GM12892 (cell line): ENCODE measurements at places on chromosomes 3 and 15.

DNA sequence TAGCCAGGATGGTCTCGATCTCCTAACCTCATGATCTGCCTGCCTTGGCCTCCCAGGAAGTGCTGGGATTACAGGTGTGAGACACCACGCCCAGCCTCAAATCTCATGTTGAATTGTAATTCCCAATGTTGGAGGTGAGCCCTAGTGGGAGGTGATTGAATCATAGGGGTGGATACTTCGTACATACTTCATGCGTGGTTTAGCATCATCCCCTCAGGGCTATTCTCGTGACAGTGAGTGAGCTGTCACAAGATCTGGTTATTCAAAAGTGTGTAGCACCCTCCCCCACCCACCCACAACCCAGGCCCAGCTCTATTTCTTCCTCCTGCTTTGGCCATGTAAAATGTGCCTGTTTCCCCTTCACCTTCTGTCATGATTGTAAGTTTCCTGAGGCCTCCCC is 236.9 kb upstream of the IL12A start:
- no peak for DNase-seq

GRCh38 chr15:38208206-38208605 is 44.4 kb upstream of the SPRED1 start:
- DNase-seq = no peak

GRCh38 chr15:53681056-53681455 is 78.4 kb downstream of the WDR72 start:
- no peak for DNase-seq

DNA sequence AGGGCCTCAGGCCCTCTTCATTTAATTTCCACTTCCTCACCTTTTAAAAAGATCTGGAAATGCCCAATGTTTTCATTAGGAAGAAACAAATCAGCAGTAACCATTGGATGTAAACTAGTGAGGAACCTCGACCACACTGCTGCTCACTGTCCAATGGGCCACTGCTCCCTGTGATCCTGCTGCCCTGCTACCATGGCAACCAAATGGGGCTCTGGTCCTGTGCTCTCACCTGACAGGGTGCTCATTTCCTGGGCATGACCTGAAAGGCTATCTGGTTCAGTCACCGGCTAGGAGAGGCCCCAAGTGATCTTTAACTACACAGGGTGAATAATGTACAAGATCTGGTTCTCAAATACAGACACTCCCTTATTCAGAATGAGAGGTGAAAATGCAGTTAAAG is 54.6 kb downstream of the ARHGEF3 start:
- no peak for DNase-seq

DNA sequence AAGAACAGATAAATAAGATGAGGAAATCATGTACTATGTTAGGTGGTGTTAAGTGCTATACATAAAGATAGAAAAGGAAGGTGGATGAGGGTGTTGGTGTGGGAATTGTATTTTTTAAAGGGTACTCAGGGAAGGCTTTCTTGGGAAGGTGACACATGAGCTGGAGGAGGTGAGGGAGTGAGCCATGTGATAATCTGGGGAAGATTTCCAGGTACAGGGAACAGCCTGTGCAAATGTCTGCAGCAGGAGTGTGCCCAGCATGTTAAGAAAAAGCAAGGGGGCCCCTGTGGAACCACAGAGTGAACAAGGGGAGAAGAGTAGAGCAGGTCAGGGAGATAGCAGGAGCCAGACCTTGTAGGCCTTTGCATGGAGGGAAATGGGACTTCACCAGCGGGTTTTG is 175.6 kb downstream of the SSR3 start:
- no peak for DNase-seq

- DNase-seq = no peak
These were observed 65.4 kb downstream of the RPN1 start for GRCh38 chr3:128585189-128585588.

DNA sequence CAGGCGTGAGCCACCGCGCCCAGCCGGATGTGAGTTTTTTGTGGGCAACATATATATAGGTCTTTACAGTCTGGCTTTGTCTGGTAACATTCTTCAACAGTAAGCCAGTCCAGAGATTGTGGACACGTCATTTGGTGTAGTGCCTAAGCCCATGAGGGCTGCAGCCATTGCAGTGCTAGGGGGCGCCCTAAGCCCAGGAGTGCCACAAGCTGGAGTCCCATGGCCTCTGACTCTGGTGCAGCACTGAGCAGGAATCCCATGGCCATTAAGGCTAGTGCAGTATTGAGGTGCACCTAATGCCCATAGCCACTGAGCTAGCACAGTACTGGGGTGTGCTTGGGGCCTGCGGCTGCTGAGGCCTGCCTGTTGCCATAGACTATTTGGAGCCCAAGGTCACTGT is 136.4 kb upstream of the NDN start:
- no peak for DNase-seq

- DNase-seq = no peak
These were observed 21.4 kb downstream of the HRG start for GRCh38 chr3:186687120-186687651.

- DNase-seq = no peak
These were observed 662 bp downstream of the TMEM108 start for GRCh38 chr3:133038731-133039375.

- no peak for DNase-seq
These were observed 604.9 kb upstream of the KCNMB2 start for GRCh38 chr3:177931346-177931745.

- DNase-seq = no peak
These were observed 4.3 kb downstream of the RBP1 start for GRCh38 chr3:139534992-139535879.

GRCh38 chr15:68042156-68042854 is 11.8 kb upstream of the PIAS1 start:
- no peak for DNase-seq

- no peak for DNase-seq
These were observed 36.4 kb downstream of the WWTR1 start for GRCh38 chr3:149621218-149622005.

- DNase-seq = no peak
These were observed 373.4 kb downstream of the DIPK2A start for GRCh38 chr3:144344925-144345548.

GRCh38 chr3:42061025-42061712 is 30.0 kb upstream of the TRAK1 start:
- DNase-seq = no peak

DNA sequence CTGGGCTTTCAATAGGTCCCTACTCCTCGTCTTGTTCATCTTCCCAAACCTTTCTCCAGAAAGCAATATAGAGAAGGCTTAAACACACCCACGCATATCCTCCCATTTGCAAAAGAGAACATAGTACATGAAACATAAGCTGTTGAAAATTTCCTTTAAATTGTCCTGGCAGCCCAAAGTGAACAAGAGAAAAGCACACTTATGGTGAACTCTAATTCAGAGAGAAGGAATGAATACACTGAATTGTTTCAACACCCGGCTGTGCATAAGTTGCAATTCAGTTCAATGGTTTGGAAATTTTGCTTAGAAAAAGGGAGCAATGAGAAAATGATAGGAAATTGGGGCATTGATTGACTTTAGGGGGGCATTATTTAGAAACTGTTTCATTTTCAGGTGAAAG is 202.6 kb downstream of the TIGIT start:
- no peak for DNase-seq

- no peak for DNase-seq
These were observed 402.4 kb downstream of the PLCL2 start for GRCh38 chr3:17287006-17287689.

DNA sequence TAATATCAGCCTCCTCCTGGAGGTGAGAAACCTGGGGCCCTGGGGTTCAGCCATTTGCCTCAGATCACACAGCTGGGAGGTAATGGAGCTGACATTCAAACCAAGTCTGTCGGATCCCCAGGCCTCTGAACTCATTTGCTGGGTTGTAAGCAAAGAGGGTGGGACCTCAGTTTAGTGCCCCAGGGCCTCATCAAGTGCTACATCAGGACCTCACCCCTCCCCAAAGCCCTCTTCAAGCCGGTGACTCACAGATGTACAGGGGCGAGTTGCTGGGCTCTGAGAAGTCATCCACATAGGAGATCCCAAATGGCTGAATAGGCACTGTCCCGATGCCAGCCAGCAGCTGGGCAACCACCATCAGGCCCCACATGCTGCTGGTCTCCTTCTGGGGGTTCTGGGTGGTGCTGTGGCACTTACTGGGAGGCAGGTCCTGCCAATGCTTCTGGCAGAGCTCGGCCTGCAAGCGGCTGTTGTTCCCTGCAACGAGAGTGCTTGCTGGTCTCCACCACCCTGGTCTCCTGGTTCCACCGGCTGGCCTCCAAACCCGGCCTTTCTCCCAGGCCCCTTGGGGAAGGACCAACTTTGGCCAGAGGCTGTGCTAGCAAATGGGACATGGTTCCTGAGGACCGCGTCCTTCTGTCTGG is 59.2 kb upstream of the RAB6B start:
- DNase-seq = no peak

DNA sequence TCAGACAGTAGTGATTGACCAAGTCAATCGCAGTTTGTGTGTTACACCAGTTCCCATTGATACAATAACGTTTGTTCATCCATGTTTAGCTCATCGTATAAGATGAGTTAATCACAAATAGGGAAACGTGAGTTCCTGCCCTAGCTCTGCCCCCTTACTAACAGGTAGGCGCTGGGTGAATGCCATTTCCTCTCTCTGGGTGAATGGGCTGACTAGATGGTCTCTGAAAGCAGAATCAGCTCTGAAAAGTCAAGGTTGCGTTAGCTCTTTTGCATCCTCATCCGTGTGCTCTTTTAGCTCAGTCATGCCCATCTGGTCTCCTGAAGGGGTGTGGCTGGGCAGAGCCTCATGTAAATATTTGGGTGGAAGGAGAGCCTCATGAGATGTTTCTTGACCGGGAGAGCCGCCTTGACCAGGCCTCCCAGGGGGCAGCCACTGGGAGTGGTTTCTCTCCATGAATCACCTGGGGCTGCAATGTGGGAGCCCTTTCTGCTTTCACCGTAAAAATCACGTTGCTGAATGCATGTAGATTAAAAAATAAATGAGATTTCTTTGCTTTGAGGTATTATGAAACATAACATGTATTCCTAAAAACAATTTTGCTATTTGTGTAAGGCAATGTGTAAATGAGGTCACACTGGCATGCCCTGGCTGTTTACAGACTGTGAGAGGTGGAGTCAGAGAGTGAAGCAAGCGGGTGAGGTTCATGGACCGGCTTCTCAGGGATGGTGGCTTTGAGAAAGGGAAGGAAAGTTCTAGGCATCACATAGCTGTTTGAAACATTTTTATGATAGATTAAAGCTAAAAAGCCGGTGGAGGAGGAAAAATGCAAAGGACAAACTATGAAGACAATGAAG is 108.4 kb upstream of the RASGRP1 start:
- no peak for DNase-seq

- DNase-seq = no peak
These were observed 2.2 kb downstream of the AADAC start for GRCh38 chr3:151816091-151816604.

- no peak for DNase-seq
These were observed 54.9 kb downstream of the IGF1R start for GRCh38 chr15:98703126-98703685.

DNA sequence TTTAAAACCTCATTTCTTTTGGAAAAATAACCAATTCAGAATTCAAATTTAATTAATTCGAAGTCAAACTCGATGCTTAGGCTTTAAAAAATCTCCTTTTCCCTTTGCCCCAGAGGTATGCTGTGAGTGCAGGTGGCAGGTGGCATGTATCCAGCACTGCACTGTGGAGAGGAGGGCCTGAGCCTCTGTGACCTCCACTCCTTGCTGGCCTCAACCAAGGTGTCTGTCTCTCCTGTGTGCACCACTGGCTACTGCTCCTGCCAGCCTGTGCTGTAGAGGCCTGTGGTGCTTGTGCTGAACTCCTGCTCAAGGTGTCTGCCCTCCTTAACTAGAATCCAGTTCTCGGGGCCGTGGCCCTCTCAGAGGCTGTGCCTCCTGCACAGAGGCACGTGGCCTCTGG is 56.2 kb upstream of the NEDD4 start:
- DNase-seq = no peak

DNA sequence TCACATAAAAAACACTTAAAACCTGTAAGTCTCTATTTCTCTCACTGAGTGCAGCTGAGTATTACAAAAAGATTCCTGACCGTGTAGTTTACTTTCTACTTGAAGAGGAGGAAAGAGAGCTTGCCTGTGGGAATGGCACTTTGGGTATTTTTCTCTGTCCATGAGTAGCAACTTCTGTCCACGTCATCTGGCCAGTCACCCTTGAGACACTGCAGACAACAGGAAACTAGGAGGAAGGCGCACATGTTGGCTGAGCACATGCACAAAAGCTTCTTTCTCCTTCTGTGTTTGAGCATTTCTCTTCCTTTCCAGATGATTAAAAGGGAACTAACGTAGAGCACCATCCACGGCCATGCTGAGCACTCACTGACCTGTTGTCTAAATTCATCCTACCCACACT is 19.7 kb downstream of the STARD5 start:
- DNase-seq = no peak

GRCh38 chr3:171753025-171753472 is 57.2 kb downstream of the PLD1 start:
- DNase-seq = no peak

DNA sequence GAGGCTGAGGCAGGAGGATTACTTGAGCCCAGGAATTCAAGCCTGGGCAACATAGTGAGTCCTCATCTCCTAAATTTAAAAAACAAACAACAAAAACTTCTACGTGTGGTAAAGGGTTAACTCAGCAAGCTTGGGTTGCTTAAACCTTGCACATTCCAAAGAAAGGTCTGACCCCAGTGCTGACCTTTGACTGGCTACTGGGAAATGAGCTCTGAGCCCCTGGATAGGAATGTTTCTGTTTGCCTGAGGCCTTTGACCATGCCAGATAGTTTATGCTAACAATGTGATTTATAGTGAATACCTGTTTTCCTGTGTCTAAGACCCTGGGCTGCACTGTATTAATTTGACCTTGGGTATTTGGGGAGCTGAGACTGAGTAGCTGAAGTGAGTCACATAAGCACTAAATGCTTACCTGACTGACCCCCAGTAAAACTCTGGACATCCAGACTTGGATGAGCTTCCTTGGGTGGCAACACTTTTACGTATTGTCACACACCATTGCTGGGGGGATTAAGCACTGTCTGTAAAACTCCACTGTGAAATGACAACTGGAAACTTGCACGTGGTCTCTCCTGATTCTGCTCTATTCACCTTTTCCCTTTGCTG is 20.7 kb downstream of the TCAIM start:
- DNase-seq = no peak

- no peak for DNase-seq
These were observed 9.7 kb upstream of the TMEM87A start for GRCh38 chr15:42282926-42283325.

- DNase-seq = no peak
These were observed 31.2 kb downstream of the MYH15 start for GRCh38 chr3:108479224-108479623.

GRCh38 chr15:84749111-84749991 is 959 bp downstream of the ZNF592 start:
- no peak for DNase-seq

DNA sequence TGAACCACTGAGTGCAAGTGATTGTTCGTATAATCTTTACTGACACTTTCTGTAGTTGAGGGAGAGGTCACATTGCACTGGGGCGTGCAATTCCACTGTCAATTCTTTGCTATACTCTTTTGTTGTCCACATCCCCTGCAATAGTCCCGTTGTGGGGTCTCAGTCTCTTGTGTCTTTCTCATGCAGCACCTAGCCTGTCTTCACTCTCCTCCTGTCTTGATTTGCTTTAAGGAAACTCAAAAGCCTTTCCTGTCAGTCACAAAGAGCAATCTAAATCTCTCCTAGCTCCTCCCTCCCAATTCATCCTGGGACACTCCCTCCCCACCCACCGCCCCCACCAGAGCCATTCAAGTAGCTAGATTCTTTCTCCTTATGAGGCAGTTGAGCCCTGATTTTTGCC is 13.2 kb upstream of the TMEM158 start:
- no peak for DNase-seq

GRCh38 chr3:177119829-177120228 is 77.5 kb downstream of the TBL1XR1 start:
- no peak for DNase-seq
